AML-193 (cell line): ENCODE measurements at places on chromosomes 1 and 21.

DNA sequence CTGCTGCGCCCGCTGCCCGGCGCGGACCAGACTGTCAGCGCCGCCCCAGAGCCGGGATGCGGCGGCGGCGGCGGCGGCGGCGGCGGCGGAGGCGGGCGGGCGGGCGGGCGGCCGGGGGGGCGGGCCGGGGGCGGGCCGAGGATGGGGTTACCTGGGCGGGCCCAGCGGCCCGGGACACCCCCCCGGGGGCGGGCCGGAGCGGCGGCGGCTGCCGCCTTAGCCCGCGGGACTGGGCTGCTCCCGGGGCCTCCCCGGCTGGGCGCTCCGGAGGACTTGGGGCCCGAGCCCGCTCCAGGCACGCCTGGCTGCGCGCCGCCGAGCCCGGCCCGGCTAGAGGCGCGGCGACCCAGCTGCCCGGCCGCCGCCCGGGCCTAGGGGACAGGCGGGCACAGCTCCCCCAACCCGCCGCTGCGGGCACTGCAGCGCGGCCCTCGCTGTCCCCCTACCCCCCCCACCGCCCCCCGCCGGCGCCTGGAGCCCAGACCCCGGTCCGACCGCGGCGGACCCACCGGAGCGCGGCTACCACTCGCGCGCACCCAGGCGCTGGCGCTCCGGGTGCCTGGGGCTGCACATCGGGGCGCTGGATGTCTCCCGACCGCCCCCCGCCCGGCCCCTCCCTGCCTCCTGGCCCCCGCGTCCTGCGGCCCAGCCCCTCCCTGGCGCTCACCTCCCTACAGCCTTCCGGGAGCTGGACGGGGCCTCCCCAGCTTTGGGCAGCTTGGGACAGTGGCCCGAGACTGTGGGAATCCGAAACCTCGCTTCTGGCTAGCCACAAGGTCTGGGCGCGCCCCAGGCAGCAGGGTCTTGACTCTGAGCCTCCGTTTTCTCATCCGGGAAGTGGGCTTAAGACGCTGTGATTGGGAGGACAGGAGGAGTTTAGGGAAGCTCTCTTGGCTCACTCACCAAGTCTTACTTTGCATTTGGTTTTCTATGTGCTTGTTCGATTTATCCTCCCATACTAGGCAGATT lies at the start of gene WNT4:
Gene WNT4, minus strand, starts transcription at position 33 of the 969 bp plus-strand sequence. CDS start 175 bp downstream, outside the sequence.
- DNase-seq, result no peak

GRCh38 chr1:171758011-171758410 lies 16.1 kb upstream of the VAMP4 start:
- DNase-seq, result no peak

- DNase-seq, result no peak
Observed at GRCh38 chr1:203250911-203251310, 21.4 kb upstream of the CHIT1 start.

DNA sequence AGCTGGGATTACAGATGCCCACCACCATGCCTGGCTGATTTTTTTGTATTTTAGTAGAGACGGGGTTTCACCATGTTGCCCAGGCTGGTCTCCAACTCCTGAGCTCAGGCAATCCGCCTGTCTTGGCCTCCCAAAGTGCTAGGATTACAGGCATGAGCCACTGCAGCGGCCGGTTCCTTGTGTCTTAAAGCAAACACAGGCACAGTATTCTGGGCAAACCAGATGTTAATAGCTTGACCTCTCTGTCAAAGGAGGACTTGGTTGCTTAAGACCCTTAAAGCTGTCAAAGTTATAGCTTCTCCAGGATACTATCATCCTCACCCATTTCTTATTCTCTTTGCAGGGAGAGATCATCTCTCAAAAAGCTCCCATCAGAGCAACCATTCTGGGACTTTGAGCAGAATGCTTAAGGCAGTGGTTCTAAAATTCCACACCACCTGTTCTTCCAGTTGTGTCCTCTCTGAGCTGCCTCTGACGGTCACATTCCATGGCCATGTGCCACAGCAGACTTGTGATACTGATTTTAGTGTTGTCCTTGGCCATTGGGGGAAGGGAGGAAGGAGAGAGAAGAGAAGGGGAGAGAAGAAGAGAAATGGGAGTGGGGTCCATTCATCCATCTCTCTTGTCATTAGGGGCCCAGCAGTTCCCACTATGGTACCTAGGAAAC lies 81.8 kb downstream of the PBX1 start:
- no peak for DNase-seq

GRCh38 chr1:21707086-21707840 lies 38.1 kb upstream of the RAP1GAP start:
- DNase-seq, result no peak

DNA sequence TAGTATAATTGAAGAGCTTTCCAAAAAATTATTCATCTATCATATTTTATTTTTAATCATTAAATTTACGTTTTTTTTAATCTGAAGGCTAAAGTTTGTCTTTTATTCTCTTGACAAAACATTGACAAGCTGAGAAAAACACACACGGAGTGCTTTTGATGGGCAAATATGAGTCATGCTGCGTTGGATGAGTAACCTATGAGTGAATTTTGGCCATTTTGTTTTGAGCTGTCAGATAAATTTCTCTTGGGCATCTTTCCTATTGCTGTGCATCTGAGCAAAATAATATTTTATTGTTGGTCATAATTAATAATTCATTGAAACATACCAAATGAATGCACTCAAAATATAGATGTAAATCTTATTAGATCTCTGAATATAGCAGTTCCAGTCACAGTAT lies 1144.1 kb upstream of the ADGRL2 start:
- no peak for DNase-seq

DNA sequence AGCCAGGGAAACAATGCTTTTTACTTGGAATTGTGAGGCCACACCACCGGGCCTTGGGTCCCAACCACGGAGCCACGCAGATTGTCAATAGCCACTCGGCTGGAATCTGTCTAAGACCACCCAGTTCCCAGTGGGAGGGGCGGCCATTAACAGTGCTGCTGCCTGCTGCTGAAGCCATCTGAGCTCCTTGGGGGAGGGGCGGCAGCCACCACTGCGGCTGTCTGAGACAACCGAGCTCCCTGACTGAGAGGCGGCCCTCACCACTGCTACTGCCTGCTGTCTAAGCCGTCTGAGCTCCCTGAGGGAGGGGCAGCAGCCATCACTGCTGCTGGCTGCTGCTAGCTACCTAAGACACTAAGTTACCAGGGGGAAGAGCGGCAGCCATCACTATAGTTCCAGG lies 64.3 kb downstream of the DMRTA2 start:
- DNase-seq, result no peak

DNA sequence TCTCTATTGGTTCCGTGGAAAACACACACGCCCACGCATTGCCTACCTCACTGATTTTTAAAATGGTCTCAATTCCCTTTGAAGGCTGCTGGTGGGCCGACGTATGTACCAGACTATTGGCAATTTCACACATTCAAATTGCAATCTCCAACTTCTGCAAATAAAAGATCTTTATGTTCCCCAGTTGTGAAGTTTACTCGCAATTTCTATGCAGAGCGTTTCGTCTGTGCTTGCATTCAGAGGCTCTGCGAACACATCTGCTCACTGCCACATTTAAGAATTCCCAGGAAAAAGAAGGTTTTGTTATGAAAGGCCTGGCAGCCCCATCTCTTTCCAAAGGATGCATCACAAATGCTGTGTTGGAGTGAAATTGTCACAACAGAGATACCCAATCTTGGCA lies 288.0 kb upstream of the KAZN start:
- no peak for DNase-seq

DNA sequence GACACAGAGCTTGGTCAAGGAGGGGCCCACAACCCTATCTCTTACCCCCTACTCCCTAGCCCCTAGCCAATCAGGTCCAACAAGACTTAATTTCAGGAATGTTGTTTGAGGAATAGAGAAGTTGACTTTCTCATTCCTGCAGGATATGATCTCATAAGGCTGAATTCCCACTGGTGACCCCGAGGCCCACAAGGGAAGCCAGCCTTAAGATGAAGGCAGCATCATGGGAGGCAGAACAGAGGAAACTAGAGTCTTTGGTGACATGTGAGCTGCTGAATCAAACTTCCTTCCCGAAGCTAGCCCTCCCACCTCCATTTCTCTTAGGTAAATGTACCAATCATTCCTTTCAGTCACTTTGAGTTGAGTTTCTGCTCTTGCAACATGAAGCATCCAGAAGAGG lies 9.1 kb upstream of the PDIK1L start:
- no peak for DNase-seq

DNA sequence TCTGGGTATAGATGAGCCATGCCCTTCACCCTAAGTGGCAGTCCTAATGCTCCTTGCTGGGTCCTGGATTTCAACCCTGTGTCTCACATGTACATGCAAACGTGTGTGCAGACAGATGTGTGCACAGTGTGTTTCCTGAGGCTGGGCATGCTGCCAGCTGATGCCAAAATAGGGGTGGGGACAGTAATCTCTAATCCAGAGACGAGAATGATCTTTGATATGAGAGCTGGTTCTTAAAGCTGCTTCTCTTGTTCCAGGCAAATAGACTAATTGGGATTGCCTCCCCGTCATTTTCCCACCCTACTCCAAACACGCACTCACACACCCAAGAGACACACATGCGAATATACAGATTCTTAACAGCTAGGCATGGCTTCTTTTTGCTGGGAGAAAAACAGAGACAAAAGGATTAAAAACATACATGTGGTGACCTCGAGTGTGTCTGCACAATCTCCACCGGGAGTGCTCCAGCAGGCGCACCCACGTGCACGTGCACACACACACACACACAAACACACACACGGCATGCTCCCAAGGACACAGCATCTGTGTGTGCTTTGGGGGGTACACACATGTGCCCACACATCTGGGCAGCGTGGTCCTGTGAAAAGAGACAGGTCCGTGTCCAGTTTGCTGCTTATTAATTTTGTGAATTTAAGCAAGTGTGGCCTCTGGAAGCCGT lies 102.1 kb upstream of the ZBTB40 start:
- no peak for DNase-seq

- no peak for DNase-seq
Observed at GRCh38 chr1:61539720-61540462, 185.1 kb downstream of the TM2D1 start.

DNA sequence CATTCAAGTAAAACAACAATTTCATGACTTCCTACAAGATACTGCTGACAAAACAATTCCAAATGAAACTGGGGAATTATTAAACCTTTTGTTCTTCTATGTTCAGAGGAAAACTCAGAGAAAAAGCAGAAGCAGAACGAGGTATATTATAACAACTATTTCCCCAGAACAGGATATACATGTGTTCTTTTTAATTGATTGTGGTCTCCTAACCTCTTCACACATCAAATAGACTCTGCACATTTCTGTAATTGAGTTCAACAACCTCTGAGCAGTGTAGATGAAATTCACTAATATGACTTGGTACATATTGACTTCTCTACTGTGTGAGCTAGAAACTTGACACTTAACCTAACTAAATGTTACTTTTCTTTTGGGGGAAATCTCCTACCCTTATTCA lies 584.2 kb downstream of the NEGR1 start:
- no peak for DNase-seq

DNA sequence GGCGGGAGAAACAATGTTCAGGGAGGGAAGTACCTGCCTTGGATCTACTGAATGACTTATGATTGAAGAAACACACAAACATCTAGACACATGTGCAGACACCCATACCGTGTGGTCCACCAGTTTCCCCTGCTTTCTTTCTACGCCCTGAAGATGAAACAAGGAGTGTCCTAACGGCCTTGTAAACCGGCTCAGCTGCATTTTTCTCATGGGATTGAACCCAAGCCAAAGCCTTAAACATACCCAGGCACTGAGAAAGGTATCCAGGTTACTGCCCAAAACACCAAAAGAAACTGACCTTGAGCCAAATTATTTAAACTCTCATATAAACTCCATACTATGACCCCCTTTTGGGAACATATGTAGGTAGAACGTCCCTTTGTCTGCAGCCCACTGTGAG lies 630.0 kb upstream of the RGS18 start:
- DNase-seq, result no peak

DNA sequence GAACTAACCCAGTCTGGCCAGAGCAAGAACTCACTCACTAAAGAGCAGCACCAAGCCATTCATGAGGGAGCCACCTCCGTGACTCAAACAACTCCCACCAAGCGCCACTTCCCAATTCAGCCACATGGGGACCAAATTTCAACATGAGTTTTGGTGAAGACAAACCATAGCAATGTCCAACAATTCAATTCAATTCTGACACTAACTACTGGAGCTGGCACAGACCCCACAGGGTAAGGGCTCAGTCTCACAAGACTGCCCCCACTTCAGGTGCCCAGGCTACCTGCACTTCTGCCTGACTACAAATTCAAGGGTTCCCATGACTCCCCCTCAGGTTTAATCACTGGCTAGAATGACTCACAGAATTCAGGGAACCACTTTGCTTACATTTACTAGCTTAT lies 48.8 kb upstream of the RAP1A start:
- peak; percentile 33 for DNase-seq

- DNase-seq, result no peak
Observed at GRCh38 chr1:31405578-31406245, 7.3 kb upstream of the SERINC2 start.

GRCh38 chr1:225635649-225636048 lies 17.3 kb downstream of the ENAH start:
- no peak for DNase-seq

- peak; percentile 0 for DNase-seq
Observed at GRCh38 chr1:170765712-170766330, 101.9 kb downstream of the PRRX1 start.

- no peak for DNase-seq
Observed at GRCh38 chr1:152699746-152700145, 1.6 kb downstream of the LCE2A start.

GRCh38 chr1:236289492-236290131 lies 7.9 kb upstream of the ERO1B start:
- DNase-seq, result no peak

GRCh38 chr1:53585129-53585528 lies 125.9 kb downstream of the DMRTB1 start:
- no peak for DNase-seq

DNA sequence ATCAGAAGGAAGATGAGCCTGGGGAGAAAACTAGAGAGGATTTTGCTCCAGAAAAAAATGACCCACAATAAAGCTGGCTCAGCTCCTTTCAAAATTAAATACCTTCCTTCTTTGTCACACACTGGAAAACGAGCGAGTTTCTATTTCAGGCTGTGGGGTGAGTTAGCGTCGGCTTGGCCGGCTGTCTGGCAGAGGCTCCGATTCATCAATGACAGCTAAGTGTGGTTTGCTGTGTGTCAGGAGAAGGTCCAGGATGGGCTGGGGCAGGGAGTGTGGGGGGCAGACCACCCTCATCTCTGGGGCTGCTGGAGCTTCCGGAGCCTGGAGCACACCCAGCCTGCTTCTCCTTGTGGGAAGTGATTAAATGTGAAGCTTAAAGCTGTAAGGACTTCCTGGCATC lies 120.2 kb downstream of the ETS2 start:
- DNase-seq, result peak; percentile 30

DNA sequence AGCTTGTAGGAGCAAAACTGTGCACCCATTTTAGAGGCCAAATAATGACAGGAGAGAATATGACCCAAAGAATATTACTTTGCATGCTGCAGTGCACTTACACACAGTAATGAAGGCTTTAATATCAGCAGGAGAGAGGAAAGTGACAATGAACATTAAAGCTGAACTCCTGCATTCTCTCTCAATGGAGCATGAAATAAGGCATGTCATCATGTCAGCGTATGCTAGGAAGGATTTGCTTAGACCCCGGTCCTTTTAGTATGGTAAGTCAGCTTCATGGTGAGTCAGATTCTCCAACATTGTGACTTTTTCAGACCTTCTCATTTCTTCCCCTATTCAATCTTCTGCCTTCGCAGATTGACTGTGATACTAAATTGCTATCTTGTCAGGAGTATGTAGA lies 210.7 kb upstream of the TMPRSS15 start:
- no peak for DNase-seq

- DNase-seq, result no peak
Observed at GRCh38 chr1:55775007-55775406, 559.8 kb upstream of the USP24 start.

GRCh38 chr1:191866155-191866554 lies 292.1 kb upstream of the RGS18 start:
- DNase-seq, result no peak
